ENCODE measurements at places on chromosomes 11 and 22.

DNA sequence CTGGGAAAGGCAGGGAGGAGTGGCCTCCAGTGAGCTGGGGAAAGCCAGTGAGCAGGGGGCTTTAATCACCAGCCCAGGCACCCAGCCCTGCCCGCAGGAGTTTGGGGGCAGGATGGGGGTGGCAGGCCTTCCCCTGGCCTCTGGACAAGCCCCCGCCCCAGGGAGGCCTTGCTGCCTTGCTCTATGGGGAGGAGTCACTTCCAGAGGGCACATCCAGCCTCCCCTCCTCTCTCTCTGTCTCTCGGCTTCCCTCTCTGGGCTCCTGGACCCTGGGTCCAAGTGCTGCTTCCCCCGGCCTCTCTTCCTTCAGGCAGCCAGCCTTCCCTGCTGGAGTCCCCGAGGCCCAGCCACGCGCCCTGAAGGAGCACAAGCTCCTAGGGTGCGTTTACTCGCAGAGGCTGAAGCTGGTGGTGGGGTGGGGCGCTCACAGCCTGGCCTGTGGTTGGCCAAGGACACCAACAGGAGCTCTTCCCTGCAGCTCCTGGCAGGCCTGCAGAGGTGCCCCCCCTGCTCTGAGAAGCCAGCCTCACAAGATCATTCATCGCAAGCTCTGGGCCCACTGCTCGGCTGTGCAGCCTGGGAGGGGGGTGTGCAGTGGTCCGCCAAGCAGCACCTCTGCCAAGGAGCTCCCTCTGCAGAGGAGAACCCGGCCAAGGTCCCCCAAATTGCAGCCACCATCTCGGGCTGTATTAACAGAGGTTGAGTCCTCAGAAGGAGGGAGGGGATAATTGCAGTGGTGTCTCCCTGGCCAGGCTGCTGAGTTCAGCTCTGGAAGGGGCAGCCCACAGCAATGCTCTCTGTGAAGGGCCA, 25.4 kb downstream of the OSBPL5 start:
- no peak for DNase-seq

GRCh38 chr11:64845129-64845775, 799 bp upstream of the CDC42BPG start:
- DNase-seq: no peak

GRCh38 chr11:73510877-73511276, 87.0 kb downstream of the FAM168A start:
- no peak for DNase-seq

DNA sequence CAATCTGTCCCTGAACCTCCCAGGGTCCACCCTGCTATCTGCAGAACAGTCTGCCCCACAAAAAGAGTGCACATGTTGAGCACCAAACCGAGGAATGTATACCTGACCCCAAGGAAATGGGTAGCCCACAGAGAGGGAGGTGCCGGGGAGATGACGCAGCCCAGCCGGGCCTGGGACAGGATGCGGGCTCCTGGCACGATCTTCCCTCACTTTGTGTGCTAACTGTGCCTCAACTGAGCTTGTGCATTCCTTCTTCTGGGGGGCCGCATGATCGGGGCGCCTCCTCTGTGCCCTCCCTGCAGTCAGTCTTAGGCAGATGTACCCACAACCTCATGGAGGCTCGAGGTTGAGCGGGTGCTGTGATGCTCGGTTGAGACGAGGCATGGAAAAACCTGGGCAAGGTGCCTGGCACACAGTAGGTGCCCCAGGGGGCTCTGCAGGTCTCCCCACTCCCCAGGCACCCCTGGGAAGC, 2.4 kb downstream of the GAS2L1 start:
- DNase-seq: no peak

DNA sequence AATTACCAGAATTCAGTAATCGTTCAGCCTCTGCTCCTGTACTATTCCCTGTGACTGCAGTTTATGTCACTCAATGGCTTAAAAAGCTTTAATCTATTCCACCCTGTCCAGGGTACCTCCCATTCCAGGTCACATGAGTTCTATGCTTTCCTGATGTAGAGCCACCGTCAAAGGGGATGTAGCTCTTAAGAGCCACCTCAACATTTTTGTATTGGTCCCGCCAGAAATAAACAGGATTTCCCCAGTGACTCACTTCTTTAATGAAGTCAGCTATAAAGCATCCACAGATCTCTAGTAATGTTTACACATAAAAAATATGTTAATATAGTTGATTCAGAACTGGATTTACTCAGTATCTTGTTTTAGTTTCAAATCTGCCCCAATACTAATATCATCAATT, 1.3 kb upstream of the OR8D1 start:
- DNase-seq: no peak

- DNase-seq: no peak
Observed at GRCh38 chr11:121095561-121095960, 5.5 kb upstream of the TECTA start.

DNA sequence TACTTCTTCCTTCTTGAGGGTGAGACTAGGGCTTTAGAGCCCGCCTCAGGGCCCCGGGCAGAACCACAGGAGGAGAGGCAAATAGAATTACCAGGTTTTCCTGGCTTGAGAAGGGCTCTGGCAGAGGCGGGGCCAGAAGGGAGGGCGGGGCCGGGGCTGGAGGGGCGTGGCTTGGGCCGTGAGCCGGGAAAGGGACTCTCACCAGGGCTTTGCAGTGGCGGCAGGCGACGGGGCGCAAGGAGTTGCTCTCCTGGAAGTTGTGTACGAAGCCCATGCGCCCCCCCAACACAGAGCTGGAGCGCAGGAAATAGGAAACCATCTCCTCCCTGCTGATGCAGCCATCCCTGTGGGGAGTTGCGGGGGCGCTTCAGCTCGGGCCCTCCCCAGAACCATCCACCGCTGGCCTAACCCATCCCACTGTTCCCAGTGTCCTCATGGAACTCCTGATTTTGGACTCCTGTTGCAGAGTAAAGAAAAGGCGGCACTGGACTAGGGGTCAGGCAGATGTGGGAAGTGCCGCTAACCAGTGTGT, 6.9 kb upstream of the NRXN2 start:
- DNase-seq: no peak

DNA sequence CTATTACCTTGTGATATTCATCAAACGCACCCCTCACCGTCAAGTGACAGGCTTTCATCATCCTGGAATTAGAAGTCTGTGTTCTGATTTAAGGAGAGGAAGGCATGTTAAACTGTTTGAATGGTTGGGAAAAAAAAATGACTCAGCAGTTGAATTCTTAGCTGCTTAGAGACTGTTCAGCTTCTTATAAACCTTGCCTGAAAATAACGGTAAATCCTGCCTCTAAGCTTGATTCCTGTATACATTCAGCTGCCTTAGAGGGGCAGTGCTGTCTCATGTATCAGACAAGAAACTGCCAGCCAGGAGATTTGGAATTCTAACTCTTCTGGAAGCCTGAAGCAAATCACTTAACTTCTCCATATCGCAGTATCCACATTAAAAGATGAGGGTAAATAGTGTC, 437.4 kb downstream of the JRKL start:
- no peak for DNase-seq
